Stimulated activated CD8-positive, alpha-beta memory T cell treated with anti-CD3 and anti-CD28 coated beads, Interleukin-4, amount 100 ng/mL, for 1 hour (primary cell): ENCODE measurements at places on chromosomes 5 and 9.

DNA sequence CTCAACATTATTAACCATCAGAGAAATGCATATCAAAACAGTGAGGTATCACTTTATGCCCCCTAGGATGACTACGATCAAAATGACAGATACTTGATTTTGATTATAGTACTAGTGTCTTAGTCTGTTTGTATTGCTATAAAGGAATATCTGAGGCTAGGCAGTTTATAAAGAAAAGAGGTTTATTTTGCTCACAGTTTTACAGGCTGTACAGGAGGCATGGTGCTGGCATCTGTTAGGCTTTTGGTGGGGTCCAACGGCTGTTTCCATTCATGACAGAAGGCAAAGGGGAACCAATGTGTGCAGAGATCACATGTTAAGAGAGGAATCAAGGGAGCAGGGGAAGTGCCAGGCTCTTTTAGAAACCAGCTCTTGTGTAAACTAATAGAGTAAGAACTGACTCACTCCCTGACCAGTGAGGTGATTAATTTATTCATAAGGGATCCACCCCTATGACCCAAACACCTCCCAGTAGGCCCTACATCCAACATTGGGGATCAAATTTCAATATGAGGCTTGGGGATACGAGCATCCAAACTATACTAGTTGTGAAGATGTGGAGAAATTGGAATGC lies 16.0 kb upstream of the AFF4 start:
- no peak for DNase-seq

DNA sequence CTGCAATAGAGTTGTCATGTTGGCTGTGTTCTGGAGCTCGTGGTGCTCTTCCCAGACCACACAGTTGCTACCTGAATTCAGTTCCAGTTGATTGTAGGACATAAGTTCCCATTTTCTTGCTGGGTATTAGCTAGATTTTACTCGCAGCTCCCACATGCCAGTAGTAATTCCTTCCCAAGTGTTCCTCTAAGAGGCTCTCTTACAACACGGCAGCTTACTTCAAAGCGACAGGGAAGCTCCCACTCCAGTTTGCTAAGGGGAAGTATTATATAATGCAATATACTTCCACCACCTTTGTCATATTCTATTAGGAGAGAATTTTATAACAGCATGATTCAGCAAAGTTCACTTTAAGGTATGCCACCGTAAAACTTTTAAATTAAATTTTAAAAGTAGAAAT lies 623.0 kb downstream of the SLCO4C1 start:
- DNase-seq, result no peak

GRCh38 chr5:45334939-45335338 lies 361.2 kb downstream of the HCN1 start:
- no peak for DNase-seq

DNA sequence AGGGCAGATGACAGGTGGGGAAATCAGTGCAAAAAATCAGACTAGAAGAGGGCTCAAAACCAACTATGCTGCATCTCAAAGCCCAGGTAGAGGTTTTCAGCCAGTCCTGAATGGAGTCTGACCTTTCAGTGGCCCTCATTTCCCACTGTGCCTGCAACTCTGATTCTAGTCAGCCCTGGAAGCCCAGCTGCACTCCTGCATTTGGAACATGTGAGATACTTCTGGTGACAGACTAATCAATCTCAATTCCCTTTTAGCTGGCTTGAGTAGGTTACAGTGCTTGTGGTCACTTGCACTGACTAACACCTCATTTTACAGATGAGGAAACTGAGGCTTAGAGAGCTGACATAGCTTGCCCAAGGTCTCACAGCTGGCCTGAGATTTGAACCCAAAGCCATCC lies 7.9 kb upstream of the ACSL6 start:
- no peak for DNase-seq

GRCh38 chr5:59728356-59728755 lies 165.2 kb downstream of the PDE4D start:
- no peak for DNase-seq

DNA sequence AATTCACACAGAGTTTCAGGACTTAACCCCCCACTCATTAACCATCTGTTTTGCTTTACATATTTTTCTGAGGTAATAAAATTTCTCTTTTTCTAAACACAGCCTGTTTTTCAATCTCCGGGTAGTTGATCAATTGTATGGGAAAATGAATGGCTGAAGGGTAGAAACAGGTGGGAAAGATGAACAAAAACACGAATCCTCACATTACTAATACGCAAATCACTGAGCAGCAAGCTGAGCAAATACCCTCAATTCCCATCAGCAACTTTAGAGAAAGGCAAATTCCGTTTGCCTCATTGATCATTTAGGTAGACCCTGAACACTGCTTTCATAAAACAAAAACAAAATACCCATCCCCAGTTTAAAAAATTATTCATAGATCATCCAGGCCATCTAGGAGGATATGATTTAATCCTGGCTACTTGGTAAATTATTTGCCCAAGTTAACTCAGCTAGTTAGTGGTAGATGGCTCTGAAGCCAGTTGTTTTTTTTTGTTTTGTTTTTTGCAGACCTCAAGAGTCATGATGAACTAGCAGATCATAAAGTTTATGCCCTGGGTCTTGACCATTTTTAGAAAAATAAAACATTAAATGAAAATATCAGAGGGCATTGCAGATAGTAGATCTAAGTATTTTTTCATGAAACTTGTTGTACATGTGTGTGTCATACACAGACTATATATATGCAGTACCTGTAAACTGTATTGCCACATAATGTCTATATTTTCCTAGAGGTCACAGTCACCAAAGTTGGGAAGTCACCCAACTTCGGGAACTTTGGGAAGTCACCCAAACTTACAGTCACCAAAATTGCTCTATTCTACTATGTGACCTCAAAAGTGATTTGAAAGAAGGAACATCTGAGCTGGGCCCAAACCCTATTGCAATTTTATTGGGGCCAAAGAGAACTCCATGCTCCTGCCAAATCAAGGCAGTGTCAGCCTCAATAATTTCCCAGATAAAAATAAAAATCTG lies 1.6 kb upstream of the CD274 start:
- DNase-seq, result no peak
